Fibroblast of skin of left quadriceps (primary cell): ENCODE measurements at places on chromosomes 5 and 9.
A peak's percentile ranks its signal among the peaks of the same experiment; 100 is the strongest.

DNA sequence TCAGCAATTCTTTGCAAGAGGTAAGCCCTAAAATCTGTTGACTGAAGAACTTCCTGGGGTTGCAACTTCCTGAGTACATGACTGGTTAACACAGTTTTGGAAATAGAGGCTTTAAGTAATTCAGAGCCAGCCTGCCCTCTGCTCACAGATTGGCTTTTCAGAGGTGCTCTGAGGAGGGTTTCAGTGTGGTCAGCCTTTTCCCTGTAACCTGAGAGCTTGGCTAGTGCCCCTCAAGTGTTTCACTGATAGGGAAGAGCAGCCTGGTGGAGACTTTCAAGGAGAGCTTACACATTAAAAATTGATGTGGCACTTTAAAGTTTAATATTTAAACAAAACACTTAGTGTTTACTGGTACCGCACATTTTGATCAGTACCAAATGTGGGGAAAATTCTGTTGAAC is 56.7 kb upstream of the FOXB2 start:
- no peak for DNase-seq

DNA sequence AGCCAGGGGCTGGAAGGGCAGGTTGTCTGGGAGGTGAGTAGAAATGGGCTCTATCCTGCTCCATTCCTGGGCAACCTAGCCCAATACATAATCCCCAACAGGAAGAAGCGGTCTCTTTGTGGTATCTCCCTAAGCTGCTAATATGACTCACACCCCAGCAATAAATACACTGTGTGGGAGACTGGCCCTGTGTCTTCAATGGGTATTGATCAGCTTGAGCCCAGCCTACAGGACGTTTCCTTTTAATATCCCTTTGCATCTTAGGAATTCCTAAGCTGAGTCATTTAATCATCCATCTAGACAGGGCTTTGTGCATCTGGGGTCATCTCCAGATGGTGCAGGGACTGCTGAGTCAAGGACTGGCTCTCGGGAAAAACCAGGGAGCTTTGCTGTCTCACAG is 207.0 kb upstream of the PANK3 start:
- DNase-seq, result no peak

DNA sequence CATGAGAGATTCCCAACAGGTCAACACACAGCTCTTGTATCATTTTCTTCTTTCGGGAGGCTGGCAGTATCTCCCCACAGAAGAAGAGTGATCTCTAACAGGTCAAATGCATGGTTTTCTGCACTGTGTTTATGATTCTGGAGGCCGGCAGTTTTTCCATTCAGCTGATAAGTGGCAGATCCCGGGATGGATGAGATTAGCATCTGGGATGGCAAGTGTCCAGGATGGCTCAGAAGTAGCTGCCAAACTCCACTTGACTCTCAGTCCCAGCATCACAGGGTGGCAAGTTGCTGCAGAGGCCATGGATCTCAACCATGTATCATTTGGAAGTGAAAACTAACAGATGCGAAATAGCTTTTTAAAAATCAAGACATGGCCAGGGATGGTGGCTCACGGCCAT is 97.8 kb upstream of the SLC44A1 start:
- DNase-seq, result no peak

DNA sequence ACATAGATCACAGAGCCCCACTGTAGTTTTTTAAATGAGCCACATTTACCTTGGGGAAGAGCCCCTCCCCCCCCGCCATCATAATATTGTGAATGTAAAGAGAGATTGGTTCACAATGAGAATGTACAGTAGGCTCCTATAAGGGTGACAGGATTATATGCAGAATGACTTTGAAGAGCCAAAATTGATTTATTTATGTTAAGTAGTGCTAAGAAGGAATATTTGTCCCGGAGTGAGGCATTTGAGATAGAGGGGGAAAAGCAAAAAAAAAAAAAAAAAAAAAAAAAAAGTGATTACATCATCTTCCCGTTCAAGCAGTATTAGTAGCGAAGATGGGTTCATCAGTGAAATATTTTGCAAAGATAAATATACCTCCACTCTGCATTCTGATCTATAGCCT is 73.9 kb downstream of the PIK3R1 start:
- DNase-seq, result no peak

- no peak for DNase-seq
These were observed 34.1 kb upstream of the IL31RA start for GRCh38 chr5:55817030-55817429.

- peak; percentile 92 for DNase-seq
These were observed 701.5 kb upstream of the MEF2C start for GRCh38 chr5:89584339-89584956.

DNA sequence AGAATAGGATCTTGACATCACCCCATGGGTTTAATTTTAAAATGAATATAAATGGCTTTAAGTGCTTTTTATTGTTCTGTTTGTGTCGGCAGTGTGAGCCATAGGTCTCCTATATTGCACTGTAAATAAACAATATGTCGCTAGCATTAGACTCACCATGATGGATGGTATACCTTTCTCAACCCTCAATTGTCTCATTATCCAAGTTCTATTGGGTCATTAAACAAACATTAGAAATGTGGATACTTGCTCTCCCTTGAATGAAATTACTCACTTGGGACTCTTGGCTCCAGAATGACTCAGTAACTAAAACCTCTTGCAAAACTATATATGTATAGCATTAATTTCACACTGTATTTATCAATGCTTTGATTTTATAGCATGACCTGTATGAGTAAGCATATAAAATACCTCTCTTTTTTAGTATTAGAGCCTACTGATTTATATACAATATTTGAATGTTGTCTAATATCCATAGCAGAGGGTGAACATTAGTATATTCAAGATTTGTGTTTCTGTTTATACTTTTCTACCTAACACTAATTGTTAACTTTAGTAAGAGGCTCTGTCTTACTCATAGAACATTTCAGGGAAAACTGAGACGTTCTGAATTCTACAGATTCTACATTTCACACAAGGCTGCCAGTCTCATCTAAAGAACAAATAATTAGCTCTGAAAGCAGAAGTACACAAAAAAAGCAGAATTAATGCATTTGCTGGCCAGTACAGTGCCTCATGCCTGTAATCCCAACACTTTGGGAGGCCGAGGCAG is 303.8 kb upstream of the PRR16 start:
- peak; percentile 68 for DNase-seq

- DNase-seq, result no peak
These were observed 76.0 kb downstream of the CEMIP2 start for GRCh38 chr9:71692337-71692736.

DNA sequence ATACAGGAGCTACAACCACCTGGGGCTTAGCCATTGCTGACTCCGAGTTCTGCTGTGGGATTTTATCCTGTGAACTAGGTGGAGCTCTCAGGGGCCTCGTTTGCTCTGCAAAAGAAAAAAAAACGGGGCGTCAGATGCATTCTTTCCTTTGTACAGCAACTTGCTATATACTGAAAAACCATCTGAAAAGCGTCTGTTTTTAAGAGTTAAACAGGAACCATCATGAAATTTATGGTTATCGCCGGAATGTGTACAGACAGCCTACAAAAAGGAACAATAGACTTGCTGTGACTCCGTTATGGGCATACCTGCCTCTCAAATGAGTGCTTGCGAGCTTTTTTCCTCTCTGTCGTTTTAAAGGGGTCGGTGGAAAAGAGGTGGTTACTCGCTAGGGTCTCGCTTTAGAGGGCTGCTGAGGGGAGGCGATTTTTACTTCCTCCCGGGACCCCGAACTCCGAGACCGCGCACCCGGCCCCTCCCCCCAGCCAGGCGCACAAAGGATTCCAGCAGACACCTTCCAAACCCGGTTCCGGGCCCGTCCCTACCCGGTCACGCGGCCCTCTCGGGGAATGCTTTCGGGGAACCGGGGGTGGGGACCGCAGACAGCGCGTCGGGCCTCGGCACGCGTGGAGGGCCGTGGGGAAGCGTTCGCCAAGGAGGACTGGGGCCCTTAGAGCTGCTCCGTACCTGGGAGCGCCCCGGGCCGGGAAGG is 826 bp downstream of the PAIP1 start:
- DNase-seq, result no peak

- peak; percentile 16 for DNase-seq
These were observed 29.8 kb upstream of the HMCN2 start for GRCh38 chr9:130235558-130236435.
